Activated T-cell treated with anti-CD3 and anti-CD28 coated beads for 1 hour (primary cell): ENCODE measurements at places on chromosomes 13 and 19.

DNA sequence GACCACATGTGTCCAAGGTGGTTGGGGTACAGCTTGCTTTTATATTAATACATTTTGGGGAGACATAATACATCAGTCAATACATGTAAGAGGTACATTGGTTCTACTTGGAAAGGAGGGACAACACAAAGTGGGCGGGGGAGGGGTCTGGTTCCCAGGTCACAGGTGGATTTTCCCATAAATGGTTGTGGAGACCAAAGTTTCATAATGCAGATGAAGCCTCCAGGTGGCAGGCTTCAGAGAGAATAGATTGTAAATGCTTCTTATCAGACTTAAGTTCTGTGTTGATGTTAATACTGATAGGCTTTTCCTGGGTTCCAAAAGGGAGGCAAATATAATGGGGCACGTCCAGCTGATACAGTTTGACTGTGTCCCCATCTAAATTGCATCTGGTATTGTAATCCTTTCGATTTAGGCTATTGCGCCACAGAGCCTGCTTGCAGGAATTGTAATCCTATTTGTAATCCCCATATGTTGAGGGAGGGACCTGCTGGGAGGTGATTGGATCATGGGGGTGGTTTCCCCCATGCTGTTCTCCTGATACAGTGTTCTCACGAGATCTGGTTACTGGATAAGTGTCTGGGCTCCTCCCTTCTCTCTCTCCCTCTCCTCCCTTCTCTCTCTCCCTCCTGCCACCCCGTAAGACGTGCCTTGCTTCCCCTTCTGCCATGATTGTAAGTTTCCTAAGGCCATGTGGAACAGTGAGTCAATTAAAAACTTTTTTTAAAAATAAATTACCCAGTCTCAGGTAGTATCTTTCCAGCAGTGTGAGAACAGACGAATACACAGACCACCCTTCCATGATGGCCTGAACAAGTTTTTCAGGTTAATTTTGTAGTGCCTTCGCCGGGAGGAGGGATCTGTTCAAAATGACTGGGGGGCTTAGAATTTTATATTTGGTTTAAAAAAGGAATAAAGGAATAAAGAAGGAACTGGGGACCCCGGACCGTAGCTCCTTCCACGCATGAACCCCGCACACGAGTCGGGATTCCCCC lies 44.9 kb downstream of the ZNF823 start:
- DNase-seq: no peak

- DNase-seq: no peak
Observed at GRCh38 chr13:97004096-97004876, 10.0 kb upstream of the OXGR1 start.

DNA sequence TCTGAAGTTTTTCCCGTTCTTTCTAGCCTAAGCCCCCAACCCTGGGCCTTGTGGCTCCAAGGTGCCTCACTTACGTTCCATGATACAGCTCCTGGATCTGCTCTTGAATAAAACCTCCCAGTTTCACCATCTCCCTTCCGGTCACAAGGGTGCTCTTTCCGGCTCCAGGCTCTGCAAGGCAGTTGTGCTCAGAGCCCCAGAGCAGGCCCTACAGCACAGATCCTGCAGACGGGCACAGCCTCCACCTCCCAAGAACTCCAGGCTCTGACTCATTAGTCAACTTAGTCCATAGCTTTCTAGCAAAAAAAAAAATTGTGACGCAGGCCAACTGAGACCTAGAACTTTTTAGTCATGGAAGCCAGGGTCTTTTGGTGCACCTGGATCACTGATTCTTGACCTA lies 33.9 kb upstream of the SLC7A10 start:
- DNase-seq: no peak

DNA sequence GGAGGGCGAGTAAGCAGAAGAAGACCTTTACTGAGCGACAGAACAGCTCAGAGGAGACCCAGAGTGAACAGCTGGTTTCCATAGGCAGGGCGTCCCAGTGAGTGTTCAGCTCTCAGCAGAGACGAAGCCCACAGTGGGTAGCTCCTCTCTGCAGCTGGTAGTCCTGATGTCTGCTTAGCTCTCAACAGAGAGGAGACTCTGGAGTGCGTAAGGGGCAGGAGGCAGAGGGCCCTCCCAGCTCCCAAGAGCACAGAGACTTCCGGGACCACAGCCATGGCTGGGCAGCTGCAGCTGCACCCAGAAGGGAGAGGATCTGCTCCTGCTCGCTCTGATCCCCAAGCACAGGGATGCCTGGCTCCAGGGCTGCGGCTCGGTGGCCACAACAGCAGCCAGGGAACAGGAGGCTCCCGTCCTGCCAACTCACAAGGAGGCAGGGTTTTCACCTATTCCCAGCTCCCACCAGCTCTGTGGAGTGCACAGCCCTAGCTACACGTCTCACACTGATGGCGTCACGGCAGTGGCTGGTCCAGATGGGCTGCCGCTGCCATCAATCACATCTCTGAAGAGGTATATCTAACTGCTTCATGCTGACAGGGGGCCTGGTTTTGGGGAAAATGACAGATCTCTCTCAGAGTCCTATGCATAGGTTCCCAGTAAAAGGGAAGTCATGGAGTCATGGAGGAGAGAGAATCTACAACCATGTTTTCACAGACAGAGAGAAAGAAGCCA lies 2660.1 kb upstream of the PCDH20 start:
- DNase-seq: no peak

DNA sequence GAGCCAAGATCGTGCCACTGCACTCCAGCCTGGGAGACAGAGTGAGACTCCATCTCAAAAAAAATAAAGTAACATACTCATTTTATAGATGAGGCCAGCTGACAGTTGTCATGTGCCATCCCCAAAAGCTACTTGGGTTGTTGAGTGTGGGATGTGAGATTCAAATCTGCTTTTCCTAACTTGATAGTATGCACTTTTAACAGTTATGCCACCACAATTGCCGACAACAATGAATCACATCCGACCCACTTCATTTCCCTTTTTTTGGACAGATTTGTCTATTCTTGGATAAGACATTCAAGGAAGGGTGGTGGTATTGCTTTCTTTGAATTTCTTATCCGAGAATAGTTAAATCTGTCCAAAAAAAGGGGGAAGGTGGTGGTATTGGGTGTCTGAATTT lies 16.3 kb upstream of the DNMT1 start:
- DNase-seq: no peak

DNA sequence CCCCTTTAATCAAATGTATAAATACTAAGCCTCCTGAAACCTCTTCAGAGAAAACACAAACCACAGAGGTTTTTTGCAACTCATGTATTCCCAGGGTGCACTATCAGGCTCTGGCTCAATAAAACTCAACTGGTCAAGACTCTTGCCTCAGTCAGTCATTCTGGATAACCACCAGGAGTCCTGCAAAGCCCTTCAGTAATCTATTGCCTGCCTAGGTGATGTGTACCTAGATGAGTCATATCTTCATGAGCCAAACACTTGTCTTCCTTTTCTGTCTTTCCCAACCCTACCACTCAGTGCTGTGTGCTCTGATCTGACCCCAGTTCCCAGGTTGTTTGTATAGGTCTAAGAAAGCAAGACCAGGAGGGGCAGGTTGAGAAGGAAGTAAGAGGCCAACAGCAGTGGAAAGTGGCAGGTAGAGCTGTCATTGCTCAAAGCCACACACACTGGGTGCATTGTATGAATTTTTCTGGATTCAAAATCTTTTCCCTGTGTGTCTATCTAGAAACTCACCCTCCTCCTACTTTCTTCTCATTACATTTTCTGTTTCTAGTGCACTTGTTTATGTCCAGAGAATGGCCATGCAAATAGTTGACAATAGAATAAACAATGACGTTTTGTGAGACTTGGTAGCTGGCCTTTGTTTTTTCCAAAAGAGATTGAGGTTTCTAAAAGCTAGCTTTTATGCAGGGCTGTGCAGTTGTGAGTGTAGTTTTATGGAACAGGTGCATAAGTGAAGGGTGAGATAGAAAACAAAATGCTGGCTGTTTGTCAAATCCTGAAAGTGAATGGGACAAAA lies 48.1 kb downstream of the PSG1 start:
- no peak for DNase-seq

DNA sequence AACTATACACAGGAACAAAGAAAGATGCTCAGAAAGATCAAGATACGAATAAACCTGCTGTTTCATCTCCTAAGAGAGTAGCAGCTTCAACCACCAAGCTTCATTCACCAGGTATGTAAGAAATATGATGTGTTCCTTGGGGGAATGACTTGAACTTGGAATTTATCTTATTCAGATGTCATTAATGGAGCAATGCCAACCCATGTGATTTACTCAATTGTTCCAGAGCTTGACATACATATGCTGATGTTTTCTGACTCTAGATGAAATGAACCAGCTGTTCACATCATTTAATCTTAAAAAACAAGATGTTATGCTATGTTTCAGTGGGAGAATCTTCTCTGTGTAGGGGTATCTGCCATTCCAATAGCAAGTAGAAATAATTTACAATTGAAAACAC lies 270.9 kb downstream of the SLC7A1 start:
- no peak for DNase-seq

DNA sequence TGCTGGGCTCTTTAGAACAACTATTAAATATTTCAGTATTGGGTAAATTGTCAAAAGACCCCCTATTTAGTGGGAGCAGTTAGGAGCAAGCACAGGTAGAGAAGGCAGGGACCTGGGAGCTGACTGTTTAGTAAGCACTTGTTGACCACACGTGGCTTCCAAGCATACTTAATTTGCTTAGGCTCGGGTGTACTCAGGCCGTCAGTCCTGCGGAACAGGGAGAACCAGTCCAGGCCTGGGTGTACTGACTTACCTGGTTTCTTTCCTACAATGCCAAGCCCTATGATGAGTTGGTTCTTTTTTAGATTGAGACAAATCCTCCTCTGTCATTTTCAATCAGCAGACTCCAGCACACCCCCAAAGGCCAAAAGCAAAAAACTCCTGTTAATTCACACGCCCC lies 90.0 kb downstream of the WDFY2 start:
- no peak for DNase-seq

GRCh38 chr19:4504891-4505569 lies 13.3 kb downstream of the PLIN4 start:
- no peak for DNase-seq

DNA sequence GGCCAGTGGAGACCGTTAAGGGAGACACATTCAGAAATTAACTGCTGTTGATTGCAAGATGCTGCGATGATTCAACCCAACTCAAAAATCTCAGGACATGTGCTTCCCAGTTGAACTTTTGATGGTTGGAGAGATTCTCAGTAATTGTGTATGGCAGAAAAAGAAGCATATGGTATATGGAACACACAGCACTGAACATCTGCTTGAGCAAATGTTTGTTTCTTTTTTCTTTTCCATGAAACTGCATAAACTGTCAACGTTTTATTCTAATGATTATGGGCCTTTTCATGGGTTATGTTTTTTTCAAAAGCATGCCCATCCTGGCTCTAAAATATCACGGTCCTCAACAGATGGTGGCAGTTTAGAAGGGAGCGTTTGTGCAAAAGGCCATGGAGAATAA lies 40.1 kb upstream of the USP29 start:
- no peak for DNase-seq

DNA sequence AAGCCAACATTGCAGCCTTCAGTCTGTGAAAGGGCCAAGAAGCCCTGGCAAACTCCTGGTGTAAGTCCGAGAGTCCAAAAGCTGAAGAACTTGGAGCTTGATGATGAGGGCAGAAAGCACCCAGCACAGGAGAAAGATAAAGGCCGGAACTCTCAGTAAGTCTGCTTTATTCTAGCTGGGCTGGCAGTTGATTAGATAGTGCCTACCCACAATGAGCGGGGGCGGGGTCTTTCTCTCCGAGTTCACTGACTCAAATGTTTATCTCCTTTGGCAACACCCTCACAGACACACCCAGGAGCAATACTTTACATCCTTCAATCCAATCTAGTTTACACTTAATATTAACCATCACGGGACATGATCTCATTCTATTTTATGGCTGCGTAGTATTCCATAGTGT lies 1317.1 kb downstream of the SLITRK1 start:
- DNase-seq: no peak

DNA sequence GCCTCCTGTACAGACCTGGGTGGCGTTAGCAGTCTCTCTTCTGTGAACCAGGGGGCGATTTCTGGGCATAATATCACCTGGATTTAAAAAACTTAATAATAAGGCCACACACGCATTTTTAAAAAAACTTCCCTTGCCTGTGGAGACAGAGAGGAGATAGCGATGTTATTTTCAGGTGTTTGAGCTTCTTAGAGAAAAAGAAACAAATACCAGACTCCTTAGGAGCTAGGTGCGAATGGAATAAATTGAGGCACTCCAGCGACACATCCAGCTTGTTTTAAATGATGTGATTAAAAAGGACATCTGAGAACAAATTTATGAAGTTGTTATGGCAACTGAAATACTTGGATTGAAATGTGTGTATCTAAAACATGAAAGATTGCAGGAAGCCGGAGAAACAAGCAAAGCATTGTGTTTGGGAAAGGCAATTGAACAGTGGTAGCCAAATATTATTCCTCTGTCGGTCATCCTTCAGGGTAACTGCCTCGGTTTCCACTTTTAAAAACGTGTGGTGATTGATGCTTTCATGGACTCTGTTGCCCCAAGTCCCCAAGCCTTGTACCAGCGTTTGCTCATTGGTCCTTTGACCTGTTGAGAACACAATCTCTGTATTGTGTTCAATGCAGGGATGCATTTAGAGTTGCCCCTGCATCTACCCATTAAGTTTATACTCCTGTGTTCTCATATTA lies 158.7 kb downstream of the TM9SF2 start:
- no peak for DNase-seq

DNA sequence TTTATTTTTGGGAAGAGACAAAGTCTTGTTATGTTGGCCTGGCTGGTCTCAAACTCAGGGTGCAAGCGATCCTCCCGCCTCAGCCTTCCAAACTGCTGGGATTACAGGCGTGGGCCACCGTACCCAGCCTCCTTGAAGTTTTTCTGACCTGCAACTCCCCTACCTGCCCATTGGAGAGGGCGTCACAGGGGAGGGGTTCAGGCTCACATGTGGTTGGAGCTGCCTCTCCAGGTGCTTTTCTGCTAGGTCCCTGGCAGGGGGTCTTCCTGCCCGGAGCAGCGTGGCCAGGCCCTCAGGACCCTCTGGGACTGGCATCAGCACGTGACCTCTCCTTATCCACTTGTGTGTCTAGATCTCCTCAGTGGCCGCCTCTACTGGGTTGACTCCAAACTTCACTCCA lies 27.2 kb downstream of the LDLR start:
- DNase-seq: no peak

- DNase-seq: no peak
Observed at GRCh38 chr19:11018763-11019162, 57.9 kb downstream of the SMARCA4 start.

GRCh38 chr19:289651-290371 lies 1.4 kb downstream of the PLPP2 start:
- no peak for DNase-seq
